Transverse colon (tissue), 4 donors: ENCODE measurements at places on chromosomes 5 and 9. TPM values are rescaled to one million over a fixed set of nuclear protein-coding genes. Genes with fewer than 3 reads are reported as not detected.

The GMCL2 gene
- total RNA-seq, result not detected

GRCh38 chr5:38518341-38518740, 38.1 kb downstream of the LIFR start:
- DNase-seq, result no peak

The P4HA2 gene
- 22.1 TPM for total RNA-seq

DNA sequence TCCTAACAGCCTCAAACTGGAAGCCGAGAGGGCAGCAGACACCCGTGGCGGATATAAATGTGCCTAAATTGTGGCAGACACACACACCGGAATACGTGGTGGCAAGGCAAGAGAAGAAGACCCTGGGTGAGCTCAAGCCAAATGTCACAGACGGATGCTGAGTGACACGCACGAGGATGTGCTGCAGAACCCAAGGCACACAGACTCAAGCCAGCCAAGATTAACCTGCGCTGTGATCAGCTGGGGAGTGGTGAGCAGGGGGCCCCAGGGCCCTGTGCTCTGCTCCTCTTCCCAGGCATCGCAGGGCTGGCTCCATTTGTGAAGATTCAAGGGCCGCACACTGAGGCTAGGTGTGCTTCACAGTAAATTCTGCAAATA, 16.4 kb downstream of the SEMA4D start:
- DNase-seq, result peak; percentile 18

GRCh38 chr9:77751341-77752091, 103.4 kb upstream of the GNA14 start:
- no peak for DNase-seq

GRCh38 chr5:157602505-157602904, 26.9 kb upstream of the ADAM19 start:
- no peak for DNase-seq

The TPM2 gene
- 2,531 TPM for total RNA-seq

The FAM221B gene
- not detected for total RNA-seq

GRCh38 chr5:74952406-74952805, 86.2 kb upstream of the FAM169A start:
- DNase-seq, result no peak

The TRPM6 gene
- total RNA-seq, result 51.8 TPM

- no peak for DNase-seq
These were observed 19.5 kb upstream of the ARAP3 start for GRCh38 chr5:141701360-141702119.

- DNase-seq, result no peak
These were observed 40.7 kb downstream of the TIMD4 start for GRCh38 chr5:156922207-156922792.
